Stimulated activated CD4-positive, alpha-beta T cell treated with anti-CD3 and anti-CD28 coated beads, Interleukin-12 subunit alpha, Interleukin-12 subunit beta, amount 100 ng/mL, for 4 hours (primary cell): ENCODE measurements at places on chromosomes 1 and 21.

GRCh38 chr1:246577082-246577719 is 10.9 kb downstream of the CNST start:
- DNase-seq = no peak

GRCh38 chr1:164950541-164950986 is 391.6 kb downstream of the PBX1 start:
- DNase-seq = no peak

DNA sequence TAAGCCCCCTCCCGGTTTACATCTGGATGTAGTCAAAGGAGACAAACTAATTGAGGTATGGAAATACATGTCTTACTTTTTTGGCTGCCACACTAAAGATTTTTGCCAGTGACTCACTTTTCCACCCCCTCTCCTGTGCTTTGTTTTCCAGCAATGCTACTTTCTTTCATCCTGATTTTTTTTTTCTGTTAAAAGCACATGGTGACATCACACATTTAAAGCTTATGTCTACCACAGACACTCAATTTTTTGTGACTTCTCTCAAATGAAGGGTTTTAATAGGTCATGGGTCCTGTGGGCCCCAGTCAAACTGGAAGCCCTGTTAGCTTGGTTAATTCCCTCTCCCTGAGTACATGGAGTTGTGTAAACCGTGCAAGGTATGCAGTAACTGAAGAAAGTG is 2.2 kb downstream of the PPP1R8 start:
- DNase-seq = no peak

DNA sequence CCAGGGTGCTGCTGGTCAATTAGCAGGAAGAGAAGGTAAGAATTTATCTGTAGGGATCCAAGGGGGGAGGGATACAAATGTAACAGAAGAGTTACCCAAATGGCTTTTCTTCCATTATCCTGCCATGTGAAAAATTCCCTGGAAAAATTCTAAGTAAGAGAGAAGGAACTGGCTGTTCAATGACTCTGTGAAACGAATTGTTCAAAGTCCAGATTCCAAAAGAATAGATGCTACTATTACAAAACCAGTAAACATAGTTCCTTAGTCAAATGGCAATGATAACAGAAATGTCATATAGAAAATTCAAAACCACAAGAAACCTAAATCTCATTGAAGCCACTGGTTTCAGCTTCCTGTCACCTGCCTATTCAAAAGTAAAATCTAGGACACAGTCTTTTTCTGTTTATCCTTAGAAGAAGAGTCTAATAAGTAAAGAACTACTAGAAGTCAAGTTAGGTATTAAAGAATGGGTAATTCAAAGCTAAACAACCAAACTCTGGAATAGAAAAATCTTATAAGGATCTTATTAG is 102.6 kb downstream of the ZNF644 start:
- no peak for DNase-seq

DNA sequence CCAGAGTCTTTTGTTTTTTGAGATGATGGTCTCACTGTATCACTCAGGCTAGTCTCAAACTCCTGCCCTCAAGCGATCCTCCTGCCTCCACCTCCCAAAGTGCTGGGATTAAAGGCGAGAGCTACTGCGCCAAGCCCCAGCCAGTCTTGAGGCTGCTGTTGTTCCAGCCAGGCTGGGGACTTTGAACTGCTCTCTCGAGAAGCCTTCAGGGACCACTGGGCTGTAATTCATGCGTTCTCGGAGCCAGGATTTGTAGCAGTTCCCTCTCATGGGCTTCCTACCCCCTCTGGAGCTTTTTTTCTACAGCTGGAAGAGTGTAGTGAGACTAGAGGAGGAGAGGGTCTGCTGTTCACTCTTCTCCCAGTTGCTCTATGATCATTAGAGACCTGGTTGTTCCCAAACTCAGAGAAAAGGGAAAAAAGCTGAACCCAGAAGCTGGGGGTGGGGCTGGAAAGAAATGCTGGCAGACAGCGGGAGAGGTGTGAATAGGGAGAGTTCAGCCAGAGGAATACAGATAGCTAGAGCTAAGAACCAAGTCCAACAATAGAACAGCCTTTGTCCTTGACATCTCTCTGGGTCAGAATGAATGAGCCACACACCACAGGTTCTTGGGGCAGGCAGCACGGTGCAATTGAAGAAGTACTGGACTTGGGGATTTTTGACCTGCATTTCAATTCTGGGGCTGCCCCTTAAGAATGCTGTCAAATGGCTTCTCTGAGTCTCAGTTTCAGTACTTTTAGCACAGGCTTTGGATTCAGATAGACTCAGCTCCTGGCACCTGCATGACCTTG is 13.2 kb upstream of the SLC41A1 start:
- no peak for DNase-seq

- peak; percentile 63 for DNase-seq
Observed at GRCh38 chr1:10867138-10867721, 70.8 kb upstream of the CASZ1 start.

GRCh38 chr1:76059451-76059850 is 15.1 kb upstream of the ST6GALNAC3 start:
- no peak for DNase-seq

- DNase-seq = no peak
Observed at GRCh38 chr1:3005771-3006170, 15.5 kb upstream of the ACTRT2 start.

DNA sequence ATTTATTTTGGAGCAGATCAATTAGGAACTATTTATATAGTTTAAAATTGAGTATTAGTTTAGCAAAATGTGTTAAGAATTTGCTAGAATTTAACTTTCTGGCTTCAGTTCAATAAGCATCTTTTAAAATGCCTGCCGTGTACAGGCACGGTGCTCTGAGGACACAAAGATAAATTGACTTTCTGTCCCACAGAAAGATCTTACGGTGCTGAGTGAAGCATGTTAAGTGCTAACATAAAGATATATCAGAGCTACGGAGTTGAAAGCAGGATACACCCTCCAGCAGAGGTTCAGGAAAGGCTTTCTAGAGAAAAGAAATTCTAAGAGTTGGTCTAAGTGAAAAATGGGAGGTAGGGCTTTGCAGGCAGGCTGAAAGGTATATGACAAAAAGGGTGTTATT is 305.4 kb downstream of the GRIK1 start:
- no peak for DNase-seq

- no peak for DNase-seq
Observed at GRCh38 chr1:9759939-9760338, 63.8 kb downstream of the CLSTN1 start.

DNA sequence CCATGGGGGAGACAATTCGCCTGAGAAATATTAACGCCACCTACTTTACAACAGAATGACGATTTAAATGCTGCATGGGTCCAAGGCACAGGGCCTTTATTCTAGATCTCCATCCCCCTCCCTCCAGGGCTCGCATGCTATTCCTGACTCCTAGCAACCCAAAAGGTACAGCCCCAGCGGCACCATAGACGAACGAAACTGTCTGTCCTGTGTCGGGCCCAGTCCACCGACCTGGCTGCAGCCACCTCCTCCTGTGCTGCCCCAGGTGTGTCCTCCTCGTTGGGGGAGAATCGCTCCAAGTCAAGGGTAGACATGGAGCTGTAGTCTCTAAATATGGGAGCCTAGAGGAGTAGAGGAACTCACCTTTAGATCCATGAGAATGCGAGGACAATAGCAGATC is 196.5 kb downstream of the TOMM20 start:
- DNase-seq = no peak

- no peak for DNase-seq
Observed at GRCh38 chr1:155278689-155279160, 1.5 kb downstream of the HCN3 start.

GRCh38 chr1:20343149-20343937 is 52.7 kb downstream of the VWA5B1 start:
- DNase-seq = peak; percentile 38

DNA sequence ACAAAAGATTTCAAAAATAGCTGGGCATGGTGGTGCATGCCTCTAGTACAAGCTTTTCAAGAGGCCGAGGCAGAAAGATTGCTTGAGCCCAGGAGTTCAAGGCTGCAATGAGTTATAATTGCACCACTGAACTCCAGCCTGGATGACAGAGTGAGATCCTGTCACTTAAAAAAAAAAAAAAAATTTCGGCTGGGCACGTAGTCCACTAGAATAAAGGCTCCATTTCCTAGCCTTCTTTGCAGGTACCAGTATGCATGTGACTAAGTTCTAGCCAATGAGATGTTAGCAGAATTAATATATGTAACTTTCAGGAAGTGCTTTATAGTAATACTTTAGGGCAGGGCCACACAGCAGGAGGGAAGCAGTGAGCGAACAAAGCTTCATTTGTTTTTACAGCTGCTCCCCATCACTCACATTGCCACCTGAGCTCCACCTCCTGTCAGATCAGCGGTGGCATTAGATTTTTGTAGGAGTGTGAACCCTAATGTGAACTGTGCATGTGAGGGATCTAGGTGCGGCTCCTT is 28.8 kb upstream of the SYDE2 start:
- DNase-seq = no peak

- DNase-seq = no peak
Observed at GRCh38 chr1:8910914-8911313, 32.4 kb upstream of the ENO1 start.

- DNase-seq = no peak
Observed at GRCh38 chr1:226532553-226532952, 16.0 kb upstream of the STUM start.

- no peak for DNase-seq
Observed at GRCh38 chr1:231629132-231629531, 2.5 kb downstream of the DISC1 start.

GRCh38 chr1:90147093-90147492 is 152.2 kb downstream of the ZNF326 start:
- no peak for DNase-seq

- DNase-seq = no peak
Observed at GRCh38 chr1:119492763-119493162, 14.2 kb upstream of the HSD3B1 start.

- DNase-seq = no peak
Observed at GRCh38 chr1:10597492-10598388, 123.0 kb downstream of the PEX14 start.

- no peak for DNase-seq
Observed at GRCh38 chr1:210377731-210378333, 49.1 kb downstream of the HHAT start.

DNA sequence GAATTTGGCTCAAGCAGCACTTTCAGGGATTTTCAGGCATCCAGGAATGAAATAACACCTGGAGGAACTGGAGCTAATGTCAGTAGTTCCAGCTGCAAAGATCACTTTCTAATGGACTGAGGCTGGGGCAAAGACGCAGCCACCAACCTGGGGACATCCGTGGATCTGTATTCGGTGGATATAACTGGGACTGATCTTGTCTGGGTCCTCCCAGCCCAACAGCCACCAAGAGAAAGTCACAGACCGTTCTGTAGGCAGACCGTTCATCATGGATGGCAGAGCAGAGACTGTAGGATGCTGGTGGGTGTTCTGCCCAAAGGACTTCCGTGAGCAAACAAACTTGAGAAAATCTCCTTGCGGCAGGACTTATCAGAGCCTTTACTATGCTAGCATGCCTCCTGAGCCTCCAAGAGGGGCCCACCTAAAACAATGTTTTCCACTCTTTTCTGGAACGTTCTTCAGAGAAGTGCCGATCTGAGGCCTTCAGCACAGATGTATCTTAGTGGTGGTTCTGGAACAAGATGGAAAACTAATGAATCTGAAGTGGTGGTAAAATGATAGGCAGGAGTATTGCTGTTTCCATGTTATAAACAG is 86.1 kb upstream of the KLHDC7A start:
- no peak for DNase-seq

DNA sequence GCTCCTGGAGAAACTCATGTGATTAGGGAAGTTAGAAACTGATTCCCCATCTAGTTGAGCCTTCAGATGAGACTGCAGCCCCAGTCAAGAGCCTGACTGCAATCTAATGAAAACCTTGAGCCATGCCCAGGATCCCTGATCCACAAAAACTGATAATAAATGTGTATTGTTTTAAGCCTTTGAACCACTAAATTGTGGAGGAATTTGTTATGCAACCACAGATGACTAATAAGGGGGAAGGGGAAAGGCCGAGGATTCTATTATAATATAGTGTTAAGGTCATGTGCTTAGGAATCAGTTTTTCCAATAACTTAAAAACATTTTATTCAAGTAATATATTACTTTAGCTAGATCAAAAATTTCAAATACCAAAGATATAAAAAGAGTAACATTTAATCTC is 52.8 kb upstream of the USP25 start:
- DNase-seq = no peak

- DNase-seq = no peak
Observed at GRCh38 chr1:229024528-229025130, 246.3 kb upstream of the RAB4A start.

- DNase-seq = no peak
Observed at GRCh38 chr1:224219612-224220059, 36.6 kb downstream of the DEGS1 start.

DNA sequence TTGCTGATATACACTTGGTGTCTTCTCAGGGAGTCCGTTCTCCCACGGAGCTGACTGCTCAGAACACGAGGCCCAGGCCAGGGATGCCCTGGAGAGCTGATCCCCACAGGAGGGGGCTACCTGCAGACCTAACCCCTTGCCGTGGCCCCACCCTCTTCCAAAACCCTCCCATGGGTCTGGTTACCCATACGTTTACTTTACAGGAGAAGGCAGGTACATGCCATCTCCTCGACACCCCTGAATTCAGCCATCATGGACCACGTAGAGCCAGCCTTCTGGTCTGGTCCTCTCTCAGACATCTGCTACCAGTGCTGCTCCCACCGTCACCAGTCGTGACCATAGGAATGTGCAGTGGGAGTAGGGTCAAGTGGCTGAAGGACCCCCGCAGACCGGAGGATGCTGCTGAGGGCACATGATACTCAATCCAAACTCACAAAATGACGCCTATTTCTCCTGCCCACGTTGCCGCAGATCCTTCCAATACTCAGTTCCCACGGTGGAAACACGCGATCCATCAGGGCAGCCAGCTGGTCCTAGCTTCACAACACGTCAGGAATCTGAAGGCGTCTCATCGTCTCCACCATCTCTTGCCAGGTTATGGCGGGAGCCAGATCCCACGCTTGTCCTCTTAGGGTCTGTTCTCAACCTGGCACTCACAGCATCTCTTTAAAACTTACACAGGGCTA is 26.7 kb downstream of the PGBD5 start:
- DNase-seq = no peak

DNA sequence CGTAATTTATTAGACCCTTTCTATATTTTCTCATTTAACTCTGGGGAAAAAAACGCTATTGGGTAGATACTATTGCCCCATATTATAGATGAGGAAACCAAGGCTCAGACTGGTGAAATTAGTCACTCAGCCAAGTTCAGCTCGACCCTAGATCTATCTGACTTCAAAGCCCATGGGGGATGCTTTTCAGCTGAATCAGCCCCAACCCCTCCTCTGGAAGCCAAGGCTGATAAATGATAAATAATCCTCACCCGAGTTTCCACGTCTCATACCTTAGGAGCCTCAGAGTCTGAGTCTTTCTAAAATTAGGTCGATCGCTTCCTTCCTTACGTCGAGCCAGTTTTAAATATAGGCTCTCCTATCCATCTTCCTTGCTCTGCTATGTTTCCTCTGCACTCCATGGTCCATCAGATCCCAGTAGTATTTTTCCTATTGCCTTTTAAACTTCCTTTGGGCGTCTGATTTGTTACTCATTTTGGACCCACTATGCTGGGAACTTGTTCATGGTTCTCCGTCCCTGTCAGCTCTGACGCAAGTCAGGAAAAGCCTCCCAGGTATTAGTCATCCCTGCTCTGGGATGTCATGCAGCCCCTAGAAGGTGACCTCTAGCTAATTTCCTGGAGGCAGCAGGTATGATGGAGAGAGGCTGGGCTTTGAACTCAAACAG is 122.8 kb downstream of the PLPP3 start:
- no peak for DNase-seq

- DNase-seq = no peak
Observed at GRCh38 chr1:167776151-167776550, 54.4 kb downstream of the MPZL1 start.
